ENCODE measurements at places on chromosomes 4 and X.

GRCh38 chrX:140433582-140433981, 71.3 kb downstream of the SOX3 start:
- DNase-seq: no peak

DNA sequence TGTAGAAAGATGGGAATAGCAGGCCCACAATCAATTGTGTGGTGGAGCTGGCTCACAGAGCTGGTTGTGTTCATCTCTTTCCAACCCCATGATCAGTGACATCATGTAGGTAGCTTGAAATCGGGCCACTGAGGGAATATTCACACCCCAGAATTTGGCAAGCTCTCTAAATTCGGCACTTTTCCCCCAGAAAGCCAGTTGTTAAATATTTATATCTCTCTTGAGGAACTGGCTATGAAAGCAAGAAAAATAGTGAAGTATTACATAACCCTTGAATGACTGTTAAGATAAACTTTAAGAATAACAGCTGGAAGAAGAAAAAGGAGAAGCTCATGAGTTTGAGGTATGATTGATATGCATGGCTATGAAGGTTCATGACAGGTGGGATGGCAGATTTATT, 38.9 kb downstream of the GPRIN3 start:
- no peak for DNase-seq

DNA sequence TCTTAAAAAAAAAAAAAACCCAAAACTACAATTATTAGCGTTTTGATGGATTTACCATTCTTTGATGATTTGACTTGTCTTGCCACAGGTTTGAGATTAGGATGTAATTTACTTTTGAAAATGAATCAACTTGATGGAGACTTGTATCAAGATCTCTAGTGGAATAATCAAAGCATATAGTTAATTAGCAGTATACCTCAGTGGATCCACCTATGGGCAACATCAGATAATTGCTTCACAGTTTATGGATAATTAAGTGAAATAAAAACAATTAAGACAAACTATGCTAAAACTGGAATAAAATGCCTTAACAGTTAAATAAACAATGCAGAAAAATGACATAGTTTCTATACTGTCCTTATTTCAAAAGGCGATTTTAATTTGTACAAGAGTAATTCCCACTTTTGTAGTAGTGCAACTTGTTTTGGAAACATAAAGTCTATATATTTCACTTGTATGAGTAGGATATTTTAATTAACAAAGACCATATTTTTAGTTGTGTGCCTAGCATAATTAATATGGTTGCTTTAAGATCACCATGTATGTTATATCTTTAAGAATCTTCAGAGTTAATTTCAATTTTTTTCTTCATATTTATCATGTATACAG, 4.2 kb downstream of the CPEB2 start:
- no peak for DNase-seq

- DNase-seq: no peak
Observed at GRCh38 chr4:72663828-72664227, 94.8 kb upstream of the ADAMTS3 start.

DNA sequence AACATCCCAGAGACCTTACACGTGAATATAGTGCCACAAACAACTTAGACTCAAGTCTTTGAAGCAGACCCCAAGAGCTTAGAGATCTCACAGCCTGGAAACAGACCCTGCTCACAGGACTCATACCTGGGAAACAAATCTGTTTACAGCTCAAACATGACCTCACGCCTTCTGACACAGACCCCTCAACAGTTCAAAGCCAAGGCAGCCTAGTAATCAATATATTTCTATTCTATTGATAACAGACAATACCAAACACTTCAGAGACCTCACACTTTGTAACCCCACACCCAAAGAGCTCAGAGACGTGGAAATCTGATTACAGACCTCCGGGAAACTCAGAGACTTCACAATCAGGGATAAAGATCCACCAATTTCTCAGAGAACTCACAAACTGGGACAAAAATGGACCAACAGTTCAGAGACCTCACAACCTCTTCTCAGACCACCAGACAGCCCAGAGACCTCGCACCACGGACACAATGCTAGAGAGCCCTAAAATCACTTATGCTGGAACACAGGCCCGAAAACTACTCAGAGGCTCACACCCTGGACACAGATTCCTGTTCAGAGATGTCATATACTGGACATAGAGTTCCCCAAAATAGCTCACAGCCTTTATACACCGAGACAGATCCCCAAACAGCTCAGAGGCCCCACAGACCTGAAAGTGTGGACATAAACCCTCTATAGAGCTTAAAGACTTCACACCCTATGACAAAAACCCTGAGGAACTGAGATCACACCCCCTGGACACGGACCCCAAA, 14.8 kb downstream of the SUV39H1 start:
- DNase-seq: no peak

DNA sequence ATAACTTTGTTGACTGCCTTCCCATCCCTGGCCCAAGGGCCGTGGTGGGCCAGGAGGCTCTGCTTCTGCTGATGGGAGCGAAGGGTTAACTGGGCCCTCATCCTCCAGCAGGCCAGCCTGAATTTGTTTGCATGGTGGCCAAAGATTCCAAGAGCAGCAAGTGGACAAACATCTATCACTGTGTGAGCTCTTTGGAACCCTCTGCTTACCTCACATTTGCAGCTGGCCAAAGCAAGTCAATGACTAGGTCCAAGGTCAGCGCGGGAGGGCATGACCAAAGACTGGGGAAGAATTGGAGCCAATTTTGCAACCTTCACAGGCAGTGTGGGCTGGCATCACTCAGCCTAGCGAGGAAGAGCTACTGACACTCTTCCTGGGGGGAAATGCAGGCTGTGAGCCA, 67.8 kb upstream of the ATP6AP2 start:
- DNase-seq: no peak

- DNase-seq: no peak
Observed at GRCh38 chr4:60913002-60913401, 287.1 kb upstream of the ADGRL3 start.
